Endothelial cell (in vitro differentiated cells): ENCODE measurements at places on chromosomes 11 and 22. TPM values are rescaled to one million over a fixed set of nuclear protein-coding genes. Genes with fewer than 3 reads are reported as not detected.

SMC1B gene
- total RNA-seq = not detected

DCHS1 gene
- 156 TPM for total RNA-seq

SLC22A9 gene
- total RNA-seq = not detected

HSPB2 gene
- not detected for total RNA-seq

CATSPER1 gene
- total RNA-seq = not detected

MPPED2 gene
- total RNA-seq = 50.2 TPM

DNA sequence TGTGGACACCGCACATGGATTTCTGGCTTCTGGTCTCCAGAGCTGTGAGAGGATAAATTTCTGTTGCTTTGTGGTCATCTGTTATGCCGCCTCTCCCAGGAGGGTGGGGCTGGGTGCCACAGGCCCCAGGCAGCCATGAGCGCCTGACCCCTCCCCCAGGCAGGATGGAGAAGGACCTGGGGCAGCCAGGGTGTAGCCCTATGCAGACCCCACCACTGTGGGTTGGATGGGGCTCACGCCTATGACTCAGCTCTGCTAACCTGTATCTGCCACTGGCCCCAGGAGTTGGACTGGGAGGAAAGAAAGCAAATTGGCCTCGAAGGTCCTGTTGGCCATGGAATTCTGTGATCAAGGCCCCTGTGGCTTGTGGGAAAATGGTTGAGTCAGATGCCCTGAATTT lies 1351.1 kb downstream of the BRD1 start:
- no peaks in the 10 kb centered on the region for H3K4me1 ChIP-seq
- no peak for DNase-seq
- H3K27ac ChIP-seq = no peak overlapping the region
- H3K27me3 ChIP-seq = peaks cover 3% of the 10 kb centered on the region

GRCh38 chr11:12765428-12765827 lies 91.2 kb downstream of the TEAD1 start:
- peaks cover 19% of the 10 kb centered on the region for H3K36me3 ChIP-seq
- H3K27me3 ChIP-seq = no peaks in the 10 kb centered on the region
- no peak for DNase-seq
- no peak overlapping the region for H3K4me3 ChIP-seq

DNA sequence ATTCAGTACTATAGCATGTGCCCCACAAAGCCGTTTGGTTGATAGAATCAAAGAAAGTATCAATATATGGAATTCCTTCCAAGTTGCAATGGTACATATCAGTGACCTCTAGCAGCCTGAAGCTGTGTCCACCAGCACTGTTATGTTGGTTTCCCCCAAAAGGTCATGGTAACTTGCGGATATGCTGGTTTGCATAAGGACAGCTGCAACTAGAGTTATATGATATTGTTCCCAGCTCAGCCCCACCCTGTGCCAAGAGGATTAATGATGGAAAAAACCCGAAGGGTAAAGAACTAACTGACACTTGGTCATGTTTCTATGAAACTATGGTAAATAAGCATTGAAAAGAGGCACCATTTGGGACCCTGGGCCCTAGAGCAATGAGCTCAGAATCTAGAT lies 93.5 kb downstream of the PDHX start:
- H3K36me3 ChIP-seq = no peaks in the 10 kb centered on the region
- no peak overlapping the region for H3K4me3 ChIP-seq
- peaks cover 1% of the 10 kb centered on the region for H3K27me3 ChIP-seq
- DNase-seq = no peak
- H3K27ac ChIP-seq = no peak overlapping the region
- H3K4me1 ChIP-seq = no peaks in the 10 kb centered on the region

GRCh38 chr11:3764266-3764665 lies 33.1 kb downstream of the NUP98 start:
- peaks cover 18% of the 10 kb centered on the region for H3K36me3 ChIP-seq
- no peak overlapping the region for H3K27ac ChIP-seq
- no peaks in the 10 kb centered on the region for H3K4me1 ChIP-seq
- no peaks in the 10 kb centered on the region for H3K27me3 ChIP-seq

DNA sequence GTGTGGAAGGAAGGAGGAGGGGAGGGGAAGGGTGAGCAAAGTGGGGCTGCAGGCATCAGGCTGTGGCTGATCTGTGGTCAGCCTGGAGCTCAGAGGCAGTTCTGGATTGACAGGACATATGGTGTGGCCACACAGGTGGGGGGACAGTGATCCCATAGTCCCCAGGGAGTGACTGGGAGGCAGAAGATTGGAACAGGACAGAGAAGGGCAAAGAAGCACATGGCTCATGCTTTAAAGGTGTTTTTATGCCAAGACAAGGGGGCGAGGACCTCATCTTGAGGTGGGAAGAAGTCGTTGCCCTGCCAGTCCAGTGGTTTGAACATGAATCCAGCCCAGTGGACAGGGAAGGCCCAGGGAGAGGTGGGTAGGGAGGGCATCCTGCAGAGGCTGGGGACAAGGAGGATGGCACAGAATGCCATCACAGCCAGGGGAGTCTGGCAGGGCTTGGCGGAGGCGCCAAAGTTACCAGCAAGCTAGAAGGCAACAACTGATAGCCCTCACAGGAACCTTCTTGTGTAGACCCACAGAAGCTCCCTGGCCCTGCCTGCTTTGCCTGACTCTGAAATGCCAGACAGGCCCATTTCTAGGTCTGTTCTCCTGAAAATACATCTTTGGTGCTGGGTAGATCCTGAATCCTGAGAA lies 3.1 kb downstream of the BET1L start:
- peaks cover 13% of the 10 kb centered on the region for H3K36me3 ChIP-seq
- H3K27me3 ChIP-seq = peaks cover 20% of the 10 kb centered on the region
- H3K27ac ChIP-seq = peak overlapping the region; percentile 57
- peak overlapping the region; percentile 76 for H3K4me3 ChIP-seq

DNA sequence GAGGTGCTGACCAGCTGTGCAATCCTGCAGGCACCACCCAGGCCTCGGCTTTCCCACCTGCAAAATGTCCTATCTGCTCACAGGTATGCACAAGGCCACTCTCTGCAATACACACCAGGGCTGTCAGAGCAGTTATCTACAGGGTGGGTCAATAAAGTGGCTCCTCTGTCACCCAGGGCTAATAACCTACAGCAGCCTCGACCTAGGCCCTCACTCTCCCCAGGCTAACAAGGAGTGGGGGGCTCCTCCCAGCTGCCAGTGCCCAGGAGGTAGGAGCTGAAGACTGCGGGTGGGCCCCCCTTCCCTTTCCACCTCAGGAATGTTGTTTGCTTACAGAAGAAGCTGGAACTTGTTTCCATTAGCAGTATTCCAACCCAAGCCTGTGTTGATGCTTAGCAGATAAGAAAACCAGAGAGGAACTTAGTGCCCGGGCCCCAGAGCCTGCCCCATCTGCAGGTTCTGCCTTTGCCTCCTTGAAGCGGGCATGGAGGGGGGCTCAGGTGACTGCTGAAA lies 26.8 kb downstream of the MYH9 start:
- peaks cover 30% of the 10 kb centered on the region for H3K36me3 ChIP-seq
- peaks cover 21% of the 10 kb centered on the region for H3K27me3 ChIP-seq
- no peak for DNase-seq
- peaks cover 82% of the 10 kb centered on the region for H3K4me1 ChIP-seq

GRCh38 chr11:57681168-57681567 lies 13.3 kb downstream of the ZDHHC5 start:
- no peak for DNase-seq
- H3K27me3 ChIP-seq = no peaks in the 10 kb centered on the region
- peaks cover 30% of the 10 kb centered on the region for H3K36me3 ChIP-seq
- peaks cover 2% of the 10 kb centered on the region for H3K4me1 ChIP-seq

- peak overlapping the region; percentile 53 for H3K4me3 ChIP-seq
- peak overlapping the region; percentile 48 for H3K27ac ChIP-seq
- peaks cover 7% of the 10 kb centered on the region for H3K27me3 ChIP-seq
- peaks cover 63% of the 10 kb centered on the region for H3K36me3 ChIP-seq
Measured at GRCh38 chr11:70420008-70420464, 21.7 kb downstream of the CTTN start.
